ENCODE measurements at places on chromosomes 16 and 17.
A peak's percentile ranks its signal among the peaks of the same experiment; 100 is the strongest.

DNA sequence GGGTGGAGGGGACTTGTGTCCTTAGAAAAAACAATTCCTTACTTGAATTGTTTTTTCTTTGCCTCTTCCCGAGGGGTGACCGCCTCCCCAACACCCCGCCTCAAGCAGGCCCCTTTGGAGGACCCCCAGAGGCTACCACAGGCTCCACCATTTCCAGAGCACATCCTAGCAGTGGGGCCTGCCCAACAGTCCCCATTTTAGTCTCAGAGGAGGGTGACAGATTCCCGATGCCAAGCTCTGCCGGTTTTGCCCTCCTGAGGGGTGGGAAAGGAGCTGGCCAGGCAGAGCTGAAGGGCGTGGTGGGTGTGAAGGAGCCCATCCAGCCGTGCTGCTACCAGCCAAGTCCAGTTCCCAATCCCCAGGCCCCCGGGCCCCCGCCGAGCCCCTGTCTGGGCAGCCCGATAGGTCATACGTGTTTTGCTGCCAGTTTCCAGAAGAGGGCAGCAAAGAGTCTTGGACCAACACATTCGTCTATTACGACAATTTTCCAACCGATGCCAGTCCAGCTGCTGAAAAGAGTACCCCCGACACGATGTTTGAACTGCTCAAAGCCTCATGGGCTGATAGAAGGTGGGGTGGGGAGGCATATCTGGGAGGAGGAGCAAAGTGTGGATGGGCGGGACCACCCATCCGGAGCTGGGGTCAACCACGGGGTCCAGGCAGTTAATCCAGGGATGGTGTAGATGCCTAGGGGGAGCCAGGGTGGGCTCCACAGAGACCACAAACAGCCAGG is 18.8 kb upstream of the GAA start:
- peak; percentile 22 for DNase-seq

- DNase-seq: no peak
Measured at GRCh38 chr17:40663252-40663651, 1.7 kb downstream of the KRT222 start.

- no peak for DNase-seq
Measured at GRCh38 chr17:64063766-64064224, 43.4 kb upstream of the ICAM2 start.

DNA sequence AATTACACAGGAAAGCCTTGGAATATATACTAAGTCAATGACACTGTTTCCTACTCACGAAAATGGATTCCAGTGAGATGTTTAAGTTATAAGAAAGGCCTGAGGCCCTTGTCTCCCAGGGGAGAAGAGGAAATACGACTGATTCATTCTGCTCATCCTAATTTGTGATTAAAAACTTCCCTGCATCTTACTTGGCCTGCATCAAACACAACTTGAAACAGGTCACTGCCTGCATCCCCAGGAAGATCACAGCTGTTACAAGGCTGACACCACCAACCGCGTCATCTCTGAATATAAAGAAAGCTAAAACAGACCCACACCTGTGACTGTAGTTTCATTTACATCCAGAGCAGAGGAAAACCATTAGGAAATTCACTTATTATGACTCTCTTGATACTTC is 121.9 kb downstream of the DNAH3 start:
- DNase-seq: no peak

- no peak for DNase-seq
Measured at GRCh38 chr17:8332128-8332527, 7.5 kb upstream of the ODF4 start.

Measured in stimulated activated CD8-positive, alpha-beta memory T cell treated with anti-CD3 and anti-CD28 coated beads, Interleukin-7, amount 100 ng/mL, for 1 hour (primary cell).